ENCODE measurements at places on chromosomes 16 and 17. TPM values are rescaled to one million over a fixed set of nuclear protein-coding genes. Genes with fewer than 3 reads are reported as not detected.

RAC3 gene
- 0.63 TPM for total RNA-seq

IST1 gene
- 426 TPM for total RNA-seq

BIRC5 gene
- 0.21 TPM for total RNA-seq

FMNL1 gene
- total RNA-seq = 202 TPM

KRT23 gene
- 0.52 TPM for total RNA-seq

KRTAP2-3 gene
- total RNA-seq = not detected

ABCC11 gene
- total RNA-seq = 0.52 TPM

DPEP3 gene
- 0.21 TPM for total RNA-seq

PTGES3L gene
- total RNA-seq = 0.31 TPM

Data from mononuclear cell (primary cell).